Stimulated activated CD8-positive, alpha-beta memory T cell treated with anti-CD3 and anti-CD28 coated beads, Interleukin-4, amount 100 ng/mL, for 1 hour (primary cell): ENCODE measurements at places on chromosomes 1 and 21.

DNA sequence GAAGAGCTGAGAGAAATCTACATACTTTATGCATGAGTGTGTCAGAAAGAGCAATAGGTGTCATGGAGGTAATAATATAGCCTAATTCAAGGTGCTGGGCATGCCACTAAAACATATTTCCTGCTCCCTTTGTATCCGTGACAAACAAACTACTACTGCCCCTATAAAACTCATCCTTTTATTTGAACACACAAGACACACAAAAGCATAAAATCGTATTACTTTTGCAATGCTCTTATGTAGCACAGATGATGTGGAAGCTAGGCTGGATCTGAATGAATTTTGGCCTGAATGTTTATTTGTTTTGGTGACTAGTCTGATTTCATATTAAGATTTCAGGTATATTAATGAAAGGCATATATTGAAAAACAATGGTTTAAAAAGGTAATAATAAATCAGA is 239.3 kb upstream of the NEGR1 start:
- DNase-seq = no peak

DNA sequence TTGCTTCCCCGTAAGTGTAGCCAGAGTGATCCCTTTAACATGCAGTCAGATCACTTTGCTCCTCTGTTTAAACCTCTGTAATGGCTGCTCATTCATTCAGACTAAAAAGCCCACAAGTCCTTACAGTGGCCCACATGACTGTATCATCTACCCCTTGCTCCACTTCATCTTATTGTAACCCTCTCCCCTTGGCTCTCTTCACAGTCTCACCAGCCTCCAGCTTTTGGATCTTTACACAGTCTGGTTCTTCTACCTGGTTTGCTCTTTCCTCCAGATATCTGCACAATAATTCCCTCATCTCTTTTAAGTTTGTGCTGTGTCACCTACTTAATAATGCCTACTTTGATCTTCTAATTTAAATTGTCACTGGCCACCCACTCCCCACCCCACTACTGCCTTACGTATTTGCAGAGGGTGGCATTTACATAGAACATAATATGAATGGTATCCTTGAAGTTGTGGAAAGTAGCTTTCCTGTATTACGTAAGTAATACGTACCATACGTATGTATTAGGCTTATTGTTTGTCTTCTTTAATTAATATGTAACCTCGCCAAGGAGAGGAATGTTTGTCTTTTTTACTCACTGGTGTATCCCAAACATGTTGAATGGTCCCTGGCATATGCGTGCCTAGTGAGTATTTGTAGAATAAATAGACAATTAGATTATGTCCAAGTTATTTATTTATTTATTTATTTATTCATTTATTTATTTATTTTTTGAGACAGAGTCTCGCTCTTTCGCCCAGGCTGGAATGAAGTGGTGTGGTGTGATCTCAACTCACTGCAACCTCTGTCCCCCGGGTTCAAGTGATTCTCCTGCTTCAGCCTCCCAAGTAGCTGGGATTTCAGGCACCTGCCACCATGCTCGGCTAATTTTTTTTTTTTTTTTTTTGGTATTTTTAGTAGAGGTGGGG is 48.6 kb downstream of the TSNAX start:
- no peak for DNase-seq

- DNase-seq = no peak
Measured at GRCh38 chr1:214660190-214660589, 57.2 kb downstream of the CENPF start.

DNA sequence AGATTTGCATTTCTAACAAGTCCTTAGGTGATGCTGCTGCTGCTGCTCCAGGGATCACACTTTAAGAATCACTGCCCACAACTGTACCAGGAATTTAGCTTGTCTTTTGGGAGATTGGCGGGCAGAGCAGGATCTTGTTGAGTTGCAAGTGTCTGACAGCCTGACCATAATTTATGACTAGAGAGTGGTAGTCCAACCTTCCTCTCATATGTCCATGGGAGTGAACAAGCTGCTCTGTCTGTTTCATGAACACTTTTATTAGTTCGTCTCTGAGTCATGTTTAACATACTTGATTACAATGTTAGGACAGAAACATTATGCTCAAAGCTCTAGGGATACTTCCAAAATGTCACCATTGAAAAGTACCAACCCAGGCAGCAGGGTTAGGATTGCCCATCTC is 169.6 kb downstream of the TGFB2 start:
- DNase-seq = no peak

DNA sequence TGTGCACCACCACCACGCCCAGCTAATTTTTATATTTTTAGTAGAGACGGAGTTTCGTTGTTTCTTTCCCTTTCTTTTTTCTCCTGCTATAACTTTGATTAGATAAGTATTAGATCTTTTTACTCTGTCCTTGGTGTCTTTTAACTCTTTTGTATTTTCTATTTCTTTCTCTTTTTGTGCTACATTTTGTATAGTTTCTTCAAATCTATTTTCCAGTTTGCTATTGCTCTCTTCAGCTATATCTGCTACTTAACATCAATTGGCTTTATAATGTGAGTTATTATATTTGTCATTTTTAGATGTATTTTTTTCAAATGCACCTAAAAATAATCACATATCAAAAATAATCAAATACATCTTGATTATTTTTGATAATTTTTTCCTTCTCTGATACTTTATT is 16.0 kb upstream of the ERRFI1 start:
- no peak for DNase-seq

DNA sequence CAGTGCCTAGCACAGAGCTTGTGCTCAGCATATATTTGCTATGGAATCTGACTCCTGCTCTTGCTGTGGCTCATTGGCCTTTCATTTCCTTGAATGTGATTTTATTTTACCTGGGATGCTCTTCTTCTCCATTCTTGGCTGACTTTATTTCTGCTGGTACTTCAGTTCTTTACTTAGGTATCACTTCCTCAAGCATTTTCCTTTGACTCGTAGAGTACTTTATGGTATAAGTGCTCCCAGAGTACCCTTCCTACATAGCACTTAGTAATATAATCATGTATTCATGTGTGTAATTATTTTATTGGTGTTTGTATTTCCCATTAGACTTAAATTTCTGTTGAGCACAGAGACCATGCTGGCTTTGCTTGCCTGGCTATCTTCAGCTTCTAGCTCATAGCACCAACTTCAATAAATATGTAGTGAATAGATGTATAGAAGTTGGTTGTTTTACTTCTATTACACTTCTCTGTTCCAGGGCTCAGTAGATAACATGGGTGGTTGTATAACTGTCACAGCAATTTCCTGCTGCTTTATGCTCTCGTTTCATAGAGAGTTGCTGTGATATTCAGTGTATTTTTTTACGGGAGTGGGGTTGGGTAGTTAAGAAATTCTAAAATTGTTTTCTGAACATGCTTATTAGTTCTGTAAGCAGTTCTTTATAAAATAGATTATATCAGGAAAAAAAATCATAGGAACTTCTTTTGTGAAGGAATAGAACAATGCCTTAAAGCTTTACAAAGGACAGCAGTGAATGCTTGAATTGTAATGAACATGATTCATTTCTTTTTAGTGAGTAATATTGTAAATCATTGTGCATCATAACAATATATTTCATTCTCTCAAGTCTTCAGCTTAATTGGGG is 112.2 kb downstream of the NEK7 start:
- no peak for DNase-seq

DNA sequence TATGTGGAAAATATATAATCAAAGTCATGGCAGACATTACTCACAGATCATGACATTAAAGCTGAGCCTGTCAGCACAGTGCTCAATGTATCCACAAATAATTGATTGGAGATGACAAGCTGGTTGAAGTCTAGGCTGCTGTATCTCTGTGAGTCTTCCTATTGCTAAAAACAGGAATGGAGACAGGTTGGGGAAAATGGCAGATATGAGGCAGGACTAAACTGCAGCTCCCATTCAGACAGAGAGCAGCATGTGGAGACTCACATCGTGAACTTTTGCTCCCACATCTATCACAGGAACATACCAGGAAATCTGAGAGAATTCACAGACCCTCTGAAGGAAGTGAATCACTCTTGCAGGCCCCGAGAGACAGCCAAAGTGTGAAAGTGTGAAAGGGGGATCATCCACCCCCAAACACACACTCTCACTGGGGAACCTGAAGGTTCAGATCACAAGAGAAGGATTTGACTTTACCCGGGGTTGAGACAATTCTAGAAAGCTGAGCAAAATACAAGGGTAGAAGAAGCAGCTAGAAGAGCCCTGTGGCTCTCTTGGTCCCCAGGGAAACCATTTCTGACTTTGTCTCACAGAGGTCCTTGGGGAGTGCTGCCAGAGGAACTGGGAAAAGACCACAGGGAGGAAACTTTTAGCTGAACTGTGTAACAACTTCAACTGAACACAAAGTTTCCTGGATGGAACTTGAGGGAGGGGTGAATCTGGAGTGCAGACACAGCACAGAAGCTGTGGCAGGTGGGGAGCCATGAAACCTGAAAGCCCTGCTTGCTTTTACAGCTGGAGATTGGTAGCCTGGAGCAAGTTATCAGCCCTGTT is 173.4 kb downstream of the S1PR1 start:
- no peak for DNase-seq

- DNase-seq = no peak
Measured at GRCh38 chr21:42646836-42647235, 6.6 kb upstream of the PDE9A start.

DNA sequence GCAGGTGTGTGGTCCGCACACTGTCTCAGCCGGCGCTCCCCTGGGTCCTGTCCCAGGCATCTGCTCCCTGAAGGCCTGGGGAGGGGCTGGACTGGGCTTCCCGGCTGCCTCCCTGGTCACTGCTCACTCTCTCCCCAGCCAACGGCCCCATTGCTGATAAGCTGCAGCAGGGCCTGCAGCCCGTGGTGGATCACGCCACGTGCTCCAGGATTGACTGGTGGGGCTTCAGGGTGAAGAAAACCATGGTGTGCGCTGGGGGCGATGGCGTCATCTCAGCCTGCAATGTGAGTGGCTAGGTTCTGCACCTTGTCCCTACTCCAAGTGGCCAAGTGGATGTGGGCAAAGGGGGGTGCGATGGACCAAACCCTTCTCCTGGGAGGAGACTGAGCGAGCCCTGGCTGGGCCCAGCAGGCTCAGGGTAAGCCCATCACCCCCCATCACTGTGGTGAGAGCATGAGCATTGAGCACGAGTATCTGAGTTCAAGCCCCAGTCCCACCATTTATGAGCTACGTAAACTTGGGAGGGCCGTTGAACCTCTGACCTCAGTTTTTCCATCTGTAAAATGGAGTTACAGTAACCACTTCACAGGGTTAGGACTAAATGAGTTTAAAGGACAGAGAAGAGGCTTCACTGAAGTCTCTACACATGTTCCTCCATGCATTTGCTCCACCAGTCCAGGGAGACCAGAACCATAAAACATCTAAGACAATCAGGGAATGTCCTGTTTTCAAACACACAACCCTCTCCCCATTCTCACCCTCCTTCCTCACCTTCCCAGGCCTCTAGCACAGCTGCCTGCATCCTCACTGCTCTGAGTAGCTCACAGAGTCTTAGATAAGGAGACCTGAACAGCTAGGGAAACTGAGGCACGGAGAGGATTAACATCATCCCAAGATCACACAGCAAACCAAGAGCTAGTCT is 6.5 kb downstream of the CTRC start:
- DNase-seq = no peak

DNA sequence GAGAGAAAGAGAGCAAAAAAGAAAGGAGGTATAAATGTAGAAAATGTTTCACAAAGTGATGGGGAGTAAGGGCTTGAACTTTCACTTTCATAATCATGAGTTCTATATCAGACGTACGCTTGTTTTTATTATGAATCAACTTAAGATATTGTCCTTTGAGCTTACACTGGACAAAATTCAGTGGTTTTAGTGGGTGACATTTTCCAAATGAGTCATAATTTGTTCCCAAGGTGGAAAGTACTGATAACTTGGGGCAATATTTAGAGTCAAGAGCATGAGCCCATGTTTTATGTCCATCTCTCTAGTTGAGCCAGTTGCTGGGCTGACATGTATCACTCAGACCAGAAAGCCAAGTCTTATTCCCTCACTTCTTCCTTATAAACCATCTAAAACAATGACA is 161.6 kb downstream of the CHRM3 start:
- no peak for DNase-seq

- no peak for DNase-seq
Measured at GRCh38 chr1:240096974-240097373, 5.3 kb downstream of the FMN2 start.

DNA sequence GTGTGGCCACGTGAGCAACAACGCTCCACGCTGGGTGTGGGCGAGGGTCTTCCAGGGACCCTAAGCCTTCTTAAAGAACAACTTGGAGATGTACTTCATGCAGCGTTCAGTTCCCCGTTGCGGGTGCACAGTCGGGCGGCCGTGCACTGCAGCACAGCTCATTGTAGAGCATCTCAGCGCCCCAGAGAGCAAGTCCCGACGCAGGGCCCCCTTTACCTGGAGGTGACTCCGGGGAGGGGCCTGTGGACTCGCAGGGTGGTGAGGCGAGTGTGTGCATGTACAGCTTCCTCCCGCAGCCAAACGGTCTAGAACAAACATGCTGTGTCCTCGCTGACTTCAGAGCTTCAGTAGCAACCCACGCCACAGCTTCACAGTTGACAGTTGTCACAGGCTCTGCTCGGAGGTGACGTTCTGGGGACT is 19.5 kb downstream of the RRP1 start:
- no peak for DNase-seq

GRCh38 chr1:190205713-190206112 is 272.0 kb downstream of the BRINP3 start:
- no peak for DNase-seq

DNA sequence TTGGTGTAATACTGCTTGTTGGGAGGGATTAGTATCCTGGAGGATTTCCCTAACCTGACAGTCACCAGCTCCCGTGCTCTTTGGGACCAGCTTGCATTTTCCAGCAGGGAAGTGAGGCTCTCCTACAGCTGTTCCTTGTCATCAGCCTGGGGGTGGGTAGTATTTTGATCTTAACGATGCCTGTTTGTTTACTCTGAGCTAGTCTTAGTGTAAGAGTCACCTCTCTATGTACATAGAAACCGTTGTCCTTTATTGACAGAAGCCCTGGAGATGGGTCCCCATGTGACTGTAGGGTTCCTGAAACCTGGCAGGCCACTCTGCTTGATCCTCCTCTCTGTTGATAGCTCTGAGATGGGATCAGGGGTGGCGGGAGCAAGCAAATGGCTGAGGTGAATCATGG is 58.0 kb downstream of the ACP6 start:
- DNase-seq = no peak

- DNase-seq = no peak
Measured at GRCh38 chr1:45854724-45855123, 51.3 kb downstream of the MAST2 start.

DNA sequence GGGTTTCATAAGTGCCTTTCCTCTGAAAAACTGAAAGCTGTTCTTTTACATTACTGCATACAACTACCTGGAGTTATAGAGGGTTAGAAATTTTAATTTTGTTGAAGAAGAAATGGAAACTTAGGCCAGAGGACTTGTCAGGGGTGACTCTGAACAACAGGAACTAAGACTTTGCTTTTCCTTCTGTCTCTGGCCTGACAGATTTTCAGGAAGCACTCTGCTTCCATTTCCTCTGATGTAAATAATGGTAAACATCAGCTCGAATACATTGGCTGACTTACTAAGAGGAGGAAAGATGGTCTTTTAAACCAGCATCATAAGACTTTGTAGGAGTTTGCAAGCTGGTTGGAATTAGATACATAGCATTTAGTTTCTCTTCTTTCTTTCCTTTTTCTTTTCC is 27.1 kb upstream of the PLEKHM2 start:
- DNase-seq = no peak

GRCh38 chr1:41833519-41834000 is 85.2 kb downstream of the HIVEP3 start:
- DNase-seq = no peak

GRCh38 chr1:8976896-8977450 is 31.3 kb downstream of the CA6 start:
- DNase-seq = no peak
